Neuronal stem cell (in vitro differentiated cells): ENCODE measurements at places on chromosomes 1 and 21.

GRCh38 chr1:21868941-21869454 is 56.9 kb downstream of the LDLRAD2 start:
- DNase-seq, result no peak
- no peak overlapping the region for H3K4me3 ChIP-seq
- peaks cover 36% of the 10 kb centered on the region for H3K36me3 ChIP-seq

- no peak overlapping the region for H3K27ac ChIP-seq
- no peak overlapping the region for H3K4me3 ChIP-seq
- H3K27me3 ChIP-seq, result no peaks in the 10 kb centered on the region
- H3K36me3 ChIP-seq, result no peaks in the 10 kb centered on the region
- DNase-seq, result no peak
Measured at GRCh38 chr1:48215222-48215621, 7.3 kb upstream of the SLC5A9 start.

GRCh38 chr1:174797398-174797797 is 202.3 kb upstream of the CACYBP start:
- H3K4me3 ChIP-seq, result no peak overlapping the region
- H3K27me3 ChIP-seq, result no peaks in the 10 kb centered on the region
- peaks cover 9% of the 10 kb centered on the region for H3K4me1 ChIP-seq
- H3K36me3 ChIP-seq, result no peaks in the 10 kb centered on the region
- DNase-seq, result no peak

DNA sequence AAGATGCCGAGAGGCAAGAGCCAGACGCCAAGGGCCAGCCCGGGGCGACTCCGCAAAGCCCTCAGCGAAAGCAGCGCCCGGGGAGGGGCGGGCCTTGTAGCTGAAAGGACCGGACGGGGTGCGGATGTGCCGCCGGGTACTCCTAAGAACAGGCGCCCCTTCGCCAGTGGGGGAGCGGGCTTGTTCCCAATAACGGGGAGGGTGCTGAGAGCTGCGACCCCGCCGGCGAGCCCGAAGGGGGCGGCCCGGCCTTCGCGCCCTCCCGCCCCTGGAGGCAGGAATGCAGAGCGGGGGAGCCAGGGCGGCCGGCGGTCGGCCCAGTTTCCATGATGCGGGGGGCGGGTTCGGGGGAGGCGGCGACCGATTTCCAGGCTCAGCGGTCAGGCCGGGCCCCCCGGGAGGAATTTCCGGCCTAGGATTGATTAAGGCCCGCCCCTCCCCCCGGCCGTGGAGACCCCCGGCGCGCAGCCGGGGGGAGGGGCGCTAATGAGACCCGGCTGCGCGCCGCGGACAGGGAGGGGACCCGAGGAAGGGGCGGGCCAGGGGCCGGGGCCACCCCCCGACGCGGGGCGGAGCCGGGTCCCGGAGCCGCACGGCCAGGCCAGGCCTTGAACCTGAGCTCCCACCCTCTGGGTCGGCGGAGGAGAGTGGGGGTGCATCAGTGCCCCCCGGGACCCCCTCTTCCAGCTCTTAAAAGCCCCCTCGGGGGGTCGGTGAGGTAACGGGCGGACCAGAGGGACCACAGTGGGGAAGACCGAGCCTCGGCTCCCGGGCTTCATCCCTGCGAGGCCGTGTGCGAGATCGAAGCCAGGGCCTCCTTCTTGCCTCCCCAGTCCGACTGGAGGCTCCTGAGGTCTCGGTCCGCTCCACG is 898 bp upstream of the TMEM200B start:
- peaks cover 7% of the 10 kb centered on the region for H3K4me1 ChIP-seq
- DNase-seq, result peak; percentile 74
- H3K27ac ChIP-seq, result no peak overlapping the region
- peak overlapping the region; percentile 45 for H3K4me3 ChIP-seq
- peaks cover 43% of the 10 kb centered on the region for H3K27me3 ChIP-seq

GRCh38 chr1:5992814-5993555 is 760 bp upstream of the NPHP4 start:
- no peaks in the 10 kb centered on the region for H3K27me3 ChIP-seq
- H3K36me3 ChIP-seq, result no peaks in the 10 kb centered on the region
- peak overlapping the region; percentile 72 for H3K27ac ChIP-seq
- DNase-seq, result no peak

DNA sequence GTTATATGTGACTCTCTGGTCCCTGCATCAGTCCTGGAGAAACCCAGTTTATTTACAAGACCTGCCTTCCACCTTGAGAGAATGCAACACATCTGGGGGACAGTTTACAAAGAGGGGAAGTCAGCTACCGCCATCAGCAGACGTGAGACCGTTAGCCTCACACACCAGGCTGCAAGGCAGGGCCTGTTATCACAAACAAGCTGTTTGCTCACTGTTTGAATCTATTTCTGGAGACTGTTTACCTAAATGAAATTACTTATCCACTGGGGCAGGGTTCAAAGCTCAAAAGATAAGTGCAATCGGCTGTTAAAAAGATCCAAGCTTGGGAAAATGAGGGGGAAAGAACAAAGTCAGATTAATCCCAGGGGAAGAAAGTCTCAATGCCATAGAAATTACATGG is 134.4 kb downstream of the ZNF281 start:
- H3K27ac ChIP-seq, result no peak overlapping the region
- H3K4me3 ChIP-seq, result no peak overlapping the region

DNA sequence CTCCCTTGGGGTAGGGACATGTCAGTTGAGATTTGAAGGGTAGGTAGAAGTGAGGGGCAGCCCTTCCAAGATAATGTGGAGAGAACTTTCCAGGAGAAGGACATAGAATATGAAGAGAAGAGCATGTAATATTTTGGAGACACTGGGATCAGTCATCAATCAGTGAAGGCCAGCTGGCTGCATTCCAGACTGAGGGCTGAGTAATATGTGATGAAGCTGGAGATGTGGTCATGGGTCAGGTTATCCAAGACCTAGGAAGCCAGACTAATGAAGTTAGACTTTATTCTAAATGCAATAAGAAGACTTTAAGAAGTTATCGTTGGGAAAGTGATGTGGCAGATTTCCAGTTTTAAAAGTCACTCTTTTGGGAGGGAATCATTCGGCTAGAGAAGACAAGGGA is 262.0 kb downstream of the HMCN1 start:
- H3K27ac ChIP-seq, result no peak overlapping the region
- DNase-seq, result no peak
- no peaks in the 10 kb centered on the region for H3K27me3 ChIP-seq

- H3K27me3 ChIP-seq, result no peaks in the 10 kb centered on the region
- H3K27ac ChIP-seq, result no peak overlapping the region
- DNase-seq, result no peak
Measured at GRCh38 chr1:230199034-230199433, 132.0 kb downstream of the GALNT2 start.

GRCh38 chr1:74508449-74508848 is 4.0 kb downstream of the LRRC53 start:
- H3K27me3 ChIP-seq, result no peaks in the 10 kb centered on the region
- peaks cover 34% of the 10 kb centered on the region for H3K4me1 ChIP-seq
- H3K36me3 ChIP-seq, result no peaks in the 10 kb centered on the region
- no peak overlapping the region for H3K4me3 ChIP-seq
- H3K27ac ChIP-seq, result no peak overlapping the region

DNA sequence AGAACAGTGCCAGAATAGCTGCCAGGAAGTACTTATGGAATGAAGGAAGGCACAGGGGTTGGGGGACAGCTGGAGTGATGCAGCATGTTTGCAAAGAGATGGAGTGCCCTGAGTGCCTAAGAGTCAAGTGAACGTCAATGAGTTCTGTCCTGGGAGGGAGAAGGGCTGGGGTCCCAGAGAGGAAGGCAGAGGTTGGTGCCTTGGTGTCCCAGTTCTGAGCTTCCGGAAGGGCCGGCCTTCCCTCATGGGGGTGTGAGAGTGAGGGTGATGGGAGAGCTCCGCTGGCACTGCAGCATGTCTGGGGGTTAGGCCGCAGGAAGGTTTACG is 17.6 kb downstream of the NES start:
- no peaks in the 10 kb centered on the region for H3K36me3 ChIP-seq
- H3K27ac ChIP-seq, result no peak overlapping the region
- DNase-seq, result no peak
- H3K4me3 ChIP-seq, result no peak overlapping the region

GRCh38 chr1:42209526-42210251 is 45.1 kb upstream of the GUCA2A start:
- H3K4me3 ChIP-seq, result no peak overlapping the region
- no peak for DNase-seq
- no peaks in the 10 kb centered on the region for H3K27me3 ChIP-seq
- peaks cover 2% of the 10 kb centered on the region for H3K36me3 ChIP-seq

GRCh38 chr21:42189860-42190485 is 29.0 kb upstream of the ABCG1 start:
- no peak for DNase-seq
- no peak overlapping the region for H3K27ac ChIP-seq
- H3K4me3 ChIP-seq, result no peak overlapping the region
- H3K27me3 ChIP-seq, result no peaks in the 10 kb centered on the region

DNA sequence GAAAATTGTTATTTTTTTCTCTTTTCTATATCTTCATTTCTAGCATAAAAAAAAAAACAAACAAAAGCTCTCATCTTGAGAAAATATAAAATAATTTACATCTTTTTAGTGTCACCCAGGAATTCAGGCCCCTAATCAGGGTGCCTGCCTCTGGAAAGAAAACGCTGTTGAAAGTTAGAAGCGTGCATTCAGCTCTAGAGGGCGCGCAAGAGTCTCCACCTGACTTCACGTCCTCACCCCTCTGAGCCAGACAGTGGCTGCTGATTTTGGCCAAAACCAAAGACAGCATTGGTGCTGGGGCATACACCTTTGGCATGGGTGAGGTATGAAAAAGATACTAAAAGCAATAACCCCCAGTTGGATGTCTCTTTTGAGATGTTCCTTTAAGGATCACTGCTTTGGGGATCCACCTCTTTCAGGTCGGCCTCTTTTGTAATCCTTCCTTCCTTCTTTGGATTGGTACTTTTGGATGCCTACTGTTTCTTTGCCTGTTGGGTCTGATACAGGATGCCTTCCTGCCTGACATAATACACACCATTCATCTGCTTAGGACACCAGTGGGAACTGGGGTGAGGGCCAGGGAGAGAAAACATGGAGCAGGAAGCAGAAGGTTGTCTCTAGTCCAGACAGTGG is 77.6 kb upstream of the CHRM3 start:
- no peaks in the 10 kb centered on the region for H3K36me3 ChIP-seq
- H3K27ac ChIP-seq, result no peak overlapping the region
- H3K4me1 ChIP-seq, result no peaks in the 10 kb centered on the region
- H3K27me3 ChIP-seq, result no peaks in the 10 kb centered on the region
- H3K4me3 ChIP-seq, result no peak overlapping the region
- DNase-seq, result peak; percentile 29
